ENCODE measurements at places on chromosomes 1 and 21.

GRCh38 chr1:63486629-63487028, 36.4 kb downstream of the ITGB3BP start:
- DNase-seq, result no peak

GRCh38 chr1:115073298-115074087, 15.8 kb downstream of the TSPAN2 start:
- DNase-seq, result no peak

DNA sequence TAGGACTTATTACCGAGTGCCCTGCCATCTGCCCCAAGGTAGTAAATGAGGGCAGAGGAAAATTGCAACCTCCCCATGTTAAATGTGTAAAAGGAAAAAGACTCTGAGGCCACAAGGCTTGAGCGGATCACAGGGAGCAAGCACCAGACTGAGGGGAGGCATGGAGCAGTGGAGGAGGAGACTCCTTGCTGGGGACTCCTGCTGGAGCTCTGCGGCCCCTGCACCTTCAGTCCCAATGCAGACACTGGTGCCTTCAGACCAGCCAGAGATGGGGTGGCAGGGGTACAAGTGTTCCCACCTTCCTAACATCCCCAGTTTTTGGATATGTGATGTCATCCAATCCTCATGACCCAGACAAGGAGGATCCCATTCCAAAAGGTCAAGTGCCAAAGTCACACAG, 128.4 kb upstream of the NGF start:
- DNase-seq, result no peak

DNA sequence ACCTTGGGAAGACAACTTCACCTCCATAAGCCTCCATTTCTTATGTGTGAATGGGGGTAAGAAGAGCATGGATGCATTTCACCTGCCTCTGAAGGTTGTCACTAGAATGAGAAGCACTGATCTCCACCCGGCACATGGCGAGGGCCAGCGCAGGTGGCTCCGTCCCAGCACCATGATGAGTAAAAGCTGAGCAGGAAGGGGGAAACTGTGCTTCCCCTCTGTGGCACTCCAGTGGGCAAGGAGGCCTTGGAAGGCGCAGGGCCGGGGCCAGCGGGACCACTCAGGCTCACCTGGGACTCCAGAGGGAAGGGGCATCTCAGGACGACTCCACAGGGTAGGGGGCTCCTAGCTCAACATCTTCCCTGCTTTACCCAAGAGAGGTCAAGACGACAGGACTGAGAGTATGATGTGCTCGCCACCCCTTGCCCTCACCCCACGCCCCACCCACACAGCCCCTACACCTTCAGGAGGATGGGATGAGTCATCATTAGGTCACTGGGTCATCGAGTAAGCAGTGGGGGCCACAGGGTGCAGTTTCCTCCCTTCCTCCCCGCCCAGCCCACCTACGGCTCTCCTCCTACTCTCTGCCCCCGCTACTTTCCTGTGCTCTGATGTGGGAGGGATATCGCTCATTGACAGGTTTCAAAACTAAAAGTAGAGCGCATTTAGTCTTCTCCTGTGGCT, 112.1 kb downstream of the HIVEP3 start:
- no peak for DNase-seq

DNA sequence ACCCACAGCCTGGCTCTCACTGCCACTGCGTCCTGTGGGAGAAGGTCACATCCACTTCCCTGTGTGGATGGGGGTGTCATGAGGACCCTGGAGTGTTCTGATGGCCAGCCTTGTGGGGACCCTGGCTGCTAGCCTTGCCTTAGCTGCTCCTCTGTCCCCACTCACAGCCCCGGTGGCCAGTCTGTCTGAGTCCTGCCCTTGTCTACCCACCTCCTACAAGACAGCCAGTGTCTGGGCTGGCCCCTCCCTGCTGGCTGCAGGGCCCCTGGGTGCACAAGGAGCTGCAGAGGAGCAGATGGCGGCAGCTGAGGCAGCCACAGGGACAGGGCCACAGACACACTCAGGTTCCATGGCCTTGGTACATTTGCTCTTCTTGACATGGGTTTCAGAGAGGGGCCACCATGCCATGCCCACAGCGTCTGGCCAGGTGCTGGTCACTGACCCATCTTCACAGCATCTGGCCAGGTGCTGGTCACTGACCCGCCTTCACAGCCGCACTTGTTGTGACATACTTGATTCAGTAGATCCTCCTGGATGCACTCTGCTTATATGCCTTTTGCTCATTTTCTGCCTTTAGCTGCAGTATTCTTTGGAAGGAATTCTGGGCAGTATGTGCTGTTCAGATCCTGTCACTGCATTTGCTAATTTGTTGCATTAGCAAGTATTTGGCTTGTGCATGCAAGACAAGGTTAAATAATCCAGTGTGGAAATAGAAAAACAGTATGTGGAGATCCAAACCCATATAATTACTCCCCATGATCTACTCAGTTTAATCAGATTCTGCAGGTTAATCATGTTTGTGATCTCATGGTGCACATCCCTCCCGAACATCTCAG, 157.8 kb downstream of the PCBP3 start:
- no peak for DNase-seq

- DNase-seq, result no peak
Observed at GRCh38 chr1:199821029-199821779, 206.3 kb upstream of the NR5A2 start.

DNA sequence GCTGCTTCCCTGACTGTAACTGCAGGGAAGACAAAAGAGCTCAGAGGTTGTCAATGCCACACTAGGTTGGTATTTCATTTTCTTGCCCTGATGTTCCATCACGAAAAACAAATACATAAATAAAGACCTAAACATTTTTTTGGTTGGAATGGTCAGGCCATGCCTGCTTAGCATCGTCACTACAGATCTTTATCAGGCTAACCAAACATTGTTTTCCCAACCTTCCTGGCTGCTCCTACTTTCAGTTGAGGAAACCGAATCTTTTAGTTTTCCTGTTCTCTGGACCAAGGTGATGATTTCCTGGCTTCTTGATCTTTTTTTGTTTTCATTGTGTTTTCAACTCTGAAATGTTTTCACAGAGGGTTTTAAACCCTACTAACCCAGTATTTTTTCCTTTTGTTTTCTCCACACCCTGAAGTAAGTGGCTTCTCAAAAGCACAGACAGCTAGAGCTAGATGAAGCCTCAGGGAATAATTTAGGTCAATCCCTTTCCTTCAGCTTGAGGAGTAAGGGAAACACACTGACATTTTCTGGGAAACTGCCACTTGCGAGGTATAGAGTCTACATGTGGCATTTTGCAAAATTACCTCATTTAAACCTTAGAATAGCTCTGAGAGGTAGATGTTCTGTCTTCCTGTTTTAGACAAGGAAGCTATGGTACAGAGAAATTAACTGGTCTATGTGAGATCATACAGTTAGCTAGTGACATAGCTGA, 67.2 kb upstream of the CNN3 start:
- DNase-seq, result no peak

- no peak for DNase-seq
Observed at GRCh38 chr1:78038071-78038470, 7.7 kb upstream of the GIPC2 start.

- DNase-seq, result no peak
Observed at GRCh38 chr1:219626865-219627264, 14.0 kb upstream of the ZC3H11B start.

DNA sequence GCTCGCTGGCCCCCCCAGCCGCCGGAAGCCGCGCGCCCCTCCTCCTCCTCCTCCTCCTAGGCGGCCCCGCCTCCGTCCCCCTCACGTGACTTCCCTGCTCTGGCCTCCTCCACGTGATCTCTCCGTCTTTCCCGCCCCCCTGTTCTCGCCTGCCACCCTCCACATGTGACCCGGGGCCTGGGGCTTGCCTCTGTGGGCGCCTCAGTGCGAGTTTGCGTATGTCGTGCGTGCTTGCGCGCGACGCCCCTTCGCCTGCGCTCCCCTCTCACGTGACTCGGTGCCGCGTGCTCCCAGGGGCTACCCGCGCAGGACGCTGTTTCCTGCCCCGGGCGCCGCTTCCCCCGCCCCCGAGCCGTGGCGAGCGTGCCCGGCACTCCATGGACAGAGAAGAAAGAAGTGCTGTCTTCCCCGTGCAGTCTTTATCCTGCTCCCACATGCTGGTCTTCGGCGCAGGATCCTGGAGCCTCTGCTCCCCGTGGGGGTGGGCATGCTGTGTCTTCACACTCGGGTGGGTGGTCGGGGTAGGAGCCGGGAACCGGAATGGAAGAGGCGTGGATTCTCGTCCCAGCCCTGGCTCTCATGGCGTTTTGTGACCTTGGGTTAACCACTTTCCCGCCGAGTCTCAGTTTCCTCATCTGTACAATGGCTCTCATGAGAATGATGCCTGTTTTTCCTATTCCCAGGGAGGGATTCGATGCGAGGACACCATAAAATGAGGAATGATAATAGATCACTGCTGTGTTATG, 431 bp upstream of the UBE2Q1 start:
- peak; percentile 92 for DNase-seq

DNA sequence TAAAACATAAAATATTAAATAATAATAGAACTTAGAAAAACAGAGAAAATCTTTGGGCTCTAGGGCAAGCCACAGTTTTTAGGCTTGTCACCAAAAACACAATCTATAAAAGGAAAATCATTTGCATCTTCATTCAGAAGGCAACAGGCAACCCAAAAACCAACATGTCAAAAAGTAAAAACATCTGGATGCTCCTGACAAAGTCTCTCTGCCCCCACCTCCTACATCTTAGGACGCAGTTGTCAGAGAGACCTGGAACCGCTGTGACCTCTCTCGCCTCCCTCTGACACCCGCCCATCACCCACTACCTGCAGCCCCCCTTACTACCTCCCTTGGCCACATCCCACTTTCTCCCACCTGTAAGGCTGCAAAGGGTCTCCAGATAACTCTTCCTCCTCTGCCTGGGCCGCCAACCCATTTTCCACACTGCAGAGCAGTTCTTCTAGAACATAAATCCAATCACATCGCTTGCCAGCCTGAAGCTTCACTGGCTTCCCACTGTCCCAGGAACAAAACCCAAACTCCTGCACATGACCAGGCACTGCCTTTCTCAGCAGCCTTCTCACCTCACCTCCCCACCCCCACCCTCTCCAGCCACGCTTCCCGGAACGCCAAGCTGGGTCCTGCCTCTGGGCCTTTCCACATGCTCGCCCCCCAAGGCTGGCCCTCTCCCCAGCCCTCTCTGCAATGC, 14.7 kb downstream of the PRDM15 start:
- no peak for DNase-seq

DNA sequence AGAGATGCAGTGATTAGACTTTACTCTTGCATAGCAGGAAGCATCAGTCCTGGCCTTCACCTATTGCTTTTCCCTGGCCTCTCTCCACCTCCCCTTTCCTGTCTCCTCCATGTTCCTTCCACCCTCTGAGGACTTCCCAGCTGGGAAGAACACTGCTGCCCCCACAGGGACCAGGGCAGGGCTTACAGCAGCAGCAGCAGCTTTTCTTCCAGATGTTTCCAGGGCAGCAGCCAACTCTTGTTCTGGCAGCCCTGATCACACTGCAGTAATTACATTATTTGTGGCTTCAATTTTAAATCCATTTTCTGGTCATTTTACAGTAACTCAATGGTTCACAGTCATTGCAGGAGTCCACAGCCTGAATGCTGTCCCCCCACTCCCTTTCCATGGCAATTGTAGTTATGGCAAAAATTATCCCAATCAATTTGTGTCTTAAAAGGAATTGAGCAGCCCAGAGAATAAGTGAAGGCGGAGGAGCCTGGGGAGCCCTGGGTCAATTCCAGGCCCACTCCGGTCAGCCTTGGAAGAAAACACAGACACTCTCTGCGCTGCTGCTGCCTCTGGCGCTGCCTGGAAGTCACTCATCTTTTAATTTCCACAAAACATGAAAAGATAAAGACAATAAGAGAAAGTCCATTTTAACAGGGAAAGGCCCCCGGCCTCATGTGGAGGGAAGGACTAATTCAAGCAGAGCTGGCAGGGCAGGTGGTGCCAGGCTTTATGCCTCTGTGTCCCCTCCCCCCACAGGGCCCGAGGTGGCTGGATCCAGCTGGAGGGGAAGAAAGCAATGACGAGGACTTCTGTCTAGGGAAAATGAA, 148.6 kb downstream of the GRIK3 start:
- no peak for DNase-seq

DNA sequence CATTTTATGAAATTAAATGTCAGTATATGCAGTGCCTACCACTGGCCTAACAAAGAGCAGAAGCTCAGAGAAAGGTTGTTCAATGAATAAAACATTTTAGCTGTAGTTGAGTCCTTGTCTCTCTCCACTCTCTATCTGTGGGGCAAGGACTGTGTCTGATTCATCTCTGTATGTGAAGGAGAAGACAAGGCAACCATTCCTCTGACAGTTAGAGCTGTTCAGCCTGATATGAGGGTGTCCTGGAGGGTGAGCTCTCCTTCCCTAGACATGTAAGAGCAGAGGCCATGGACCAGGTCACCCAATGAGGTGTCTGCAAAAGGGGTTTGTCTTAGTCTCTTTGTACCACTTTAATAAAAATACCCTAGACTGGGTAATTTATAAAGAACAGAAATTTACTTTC, 4.5 kb upstream of the PDZK1IP1 start:
- no peak for DNase-seq

DNA sequence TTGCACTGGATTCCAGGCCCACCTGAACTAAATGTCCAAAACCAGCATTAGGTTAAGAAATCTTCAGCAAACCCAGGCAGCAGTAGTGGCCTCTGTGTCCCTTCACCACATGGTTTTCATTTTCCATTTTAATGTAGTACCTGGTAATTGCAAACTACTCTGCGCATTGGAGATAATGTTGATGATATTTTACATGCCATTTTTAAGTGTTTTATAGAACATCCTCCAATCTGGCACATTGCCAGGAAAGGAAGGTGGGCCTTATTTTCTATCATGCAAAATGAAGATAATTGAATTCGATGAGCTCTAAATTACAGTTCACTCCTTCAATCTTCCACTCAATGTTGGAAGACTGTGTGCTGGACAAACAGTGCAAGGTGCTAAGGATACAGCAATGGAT, 89.5 kb downstream of the ZC3H11B start:
- DNase-seq, result no peak

GRCh38 chr21:38709876-38710275, 95.9 kb upstream of the ETS2 start:
- DNase-seq, result no peak

- DNase-seq, result no peak
Observed at GRCh38 chr1:183702087-183702812, 49.1 kb upstream of the APOBEC4 start.

DNA sequence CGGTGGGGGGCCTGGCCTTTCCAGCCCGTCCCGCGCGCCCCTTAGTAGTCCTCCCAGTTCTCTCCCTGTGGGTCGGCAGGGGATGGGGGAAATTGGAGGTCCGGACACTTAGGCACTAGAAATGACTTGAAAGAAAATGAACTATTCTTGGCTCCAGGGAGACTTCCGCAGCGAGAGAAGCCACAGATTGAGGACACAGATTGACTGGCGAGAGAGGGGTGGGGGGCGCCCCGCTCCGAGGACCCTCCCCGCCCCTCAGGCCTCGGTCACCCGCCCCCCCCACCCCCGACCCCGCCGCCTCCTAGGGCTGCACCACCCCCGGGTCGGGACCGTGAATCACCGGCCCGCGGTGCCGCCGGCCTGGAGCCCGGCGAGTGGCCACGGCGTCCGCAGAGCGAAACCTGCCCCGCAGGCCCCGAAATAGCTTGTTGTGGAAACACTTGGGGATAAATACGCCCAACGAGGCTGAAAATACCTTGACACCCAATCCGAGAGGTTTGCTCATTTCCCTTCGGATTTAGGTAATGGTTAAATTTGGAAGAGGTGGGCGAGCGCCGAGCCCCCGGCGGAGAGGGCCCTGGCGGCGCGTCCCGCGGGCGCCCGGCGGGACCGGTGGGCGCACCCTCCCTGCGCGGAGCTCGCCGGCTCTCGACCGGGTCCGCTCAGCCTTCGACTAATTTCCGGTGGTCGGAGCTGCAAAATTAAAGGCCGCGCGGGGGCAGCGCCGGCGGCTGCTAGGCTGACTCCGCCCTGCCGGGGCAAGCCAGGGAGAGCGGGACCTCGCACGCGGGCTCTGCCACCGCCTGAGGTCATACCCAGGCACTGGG, at the start of gene GFI1:
Gene GFI1 (minus strand): TSS at position 675 of the 827 bp plus-strand sequence. CDS start 3,438 bp downstream, outside the sequence.
- DNase-seq, result peak; percentile 28
